ENCODE measurements at places on chromosomes 2 and 18.

DNA sequence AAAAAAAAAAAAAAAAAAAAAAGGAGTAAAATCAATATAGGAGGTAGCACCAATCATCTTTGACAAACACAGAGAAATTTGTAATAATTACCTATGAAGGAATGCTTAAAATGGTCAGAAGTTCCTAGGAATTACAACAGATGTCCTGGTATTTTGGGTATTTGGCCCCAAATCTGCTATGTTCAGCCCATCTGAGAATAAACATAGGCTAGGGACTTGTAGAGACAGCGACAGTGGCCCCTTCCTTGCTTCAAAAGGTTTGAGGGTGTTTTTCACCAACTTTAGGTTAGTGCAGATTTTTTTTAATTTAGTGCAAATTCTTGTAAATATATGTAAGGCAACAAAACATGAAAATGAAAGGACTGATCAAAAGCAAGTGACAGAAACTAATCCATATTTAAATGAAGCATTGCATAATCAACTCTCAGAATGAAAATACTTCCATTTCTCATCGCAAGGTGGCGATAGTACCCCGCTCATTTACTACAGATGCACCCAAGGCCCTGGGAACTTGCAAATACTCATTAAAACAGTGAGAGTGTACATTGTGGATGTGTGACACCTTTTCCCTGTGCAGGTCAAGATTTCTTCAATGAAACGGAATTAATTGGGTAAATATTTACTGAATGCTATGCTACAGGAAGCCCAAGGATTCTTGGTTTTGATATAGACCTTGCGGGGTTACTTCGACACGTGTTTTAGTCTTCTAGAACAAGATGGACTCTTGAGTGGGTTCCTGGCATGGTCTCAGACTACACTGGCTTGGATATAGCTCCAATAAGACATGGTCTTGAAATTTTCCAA is 44.6 kb downstream of the FAM124B start:
- peak; percentile 29 for DNase-seq

- no peak for DNase-seq
Measured at GRCh38 chr18:7116001-7116730, 1.4 kb downstream of the LAMA1 start.

GRCh38 chr2:207255565-207256470 is 90.1 kb upstream of the KLF7 start:
- no peak for DNase-seq

DNA sequence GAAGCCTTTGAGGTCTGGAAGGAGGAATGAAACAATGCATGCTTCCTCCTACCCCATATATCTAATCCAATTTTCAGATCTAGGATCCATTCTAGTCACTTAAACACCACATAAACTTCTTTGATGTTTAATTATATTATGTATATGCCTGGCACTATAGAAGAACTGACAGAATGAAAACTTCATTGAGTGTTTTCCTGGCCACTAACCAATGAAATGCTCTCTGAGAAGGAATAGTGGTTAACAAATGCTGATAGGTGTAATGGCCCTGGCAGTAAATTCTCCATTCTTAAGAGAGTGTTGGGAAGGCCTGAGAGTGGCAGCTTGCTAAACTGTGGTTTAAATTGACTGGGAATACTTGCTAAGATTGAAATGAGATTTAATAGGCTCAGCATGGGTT is 710.0 kb downstream of the LRRTM4 start:
- DNase-seq: no peak

DNA sequence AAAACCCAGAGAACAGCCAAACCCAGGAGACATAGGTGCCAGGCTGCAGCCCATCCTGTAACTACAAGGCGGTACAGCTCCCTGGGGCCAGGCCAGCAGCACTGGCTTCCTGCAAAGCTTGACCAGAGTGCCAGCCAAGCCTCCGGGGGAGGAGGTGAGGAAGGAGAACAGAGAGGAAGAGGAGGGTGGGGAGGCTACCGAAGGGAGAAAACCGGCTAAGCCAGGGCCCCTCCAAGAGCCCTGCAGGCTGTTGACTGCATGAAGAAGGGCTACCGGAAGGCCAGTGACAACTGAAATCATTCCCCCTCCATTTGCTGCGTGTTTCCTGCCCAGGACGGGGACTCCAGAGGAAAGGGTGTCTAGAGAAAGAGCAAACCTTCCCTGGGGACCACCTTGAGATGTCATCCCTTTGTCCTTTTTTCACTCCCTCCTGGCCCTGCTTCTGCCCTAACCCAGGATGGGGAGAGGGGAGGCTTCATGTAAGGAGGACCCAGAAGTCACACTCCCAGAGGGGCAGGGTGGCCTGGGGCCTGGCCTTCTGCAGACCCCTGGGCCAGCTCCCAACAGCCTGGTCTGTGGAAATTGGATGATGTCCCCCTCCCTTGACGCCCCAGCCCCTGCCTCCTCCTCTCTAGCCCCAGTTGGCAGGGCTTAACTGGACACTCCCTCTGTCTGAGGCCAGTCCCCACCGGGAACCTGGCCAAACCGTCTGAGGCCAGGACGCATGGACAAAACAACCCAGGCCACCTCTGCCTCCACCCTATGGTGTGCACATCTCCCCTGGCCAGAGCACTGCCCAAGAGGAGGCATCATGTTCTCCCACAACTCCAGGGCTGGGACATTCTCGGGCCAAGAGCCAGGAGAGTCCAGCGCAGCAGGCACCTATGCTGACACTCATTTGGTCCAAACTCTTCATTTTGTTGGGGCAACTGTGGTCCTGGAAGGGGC is 207.8 kb downstream of the CYP26B1 start:
- DNase-seq: no peak

DNA sequence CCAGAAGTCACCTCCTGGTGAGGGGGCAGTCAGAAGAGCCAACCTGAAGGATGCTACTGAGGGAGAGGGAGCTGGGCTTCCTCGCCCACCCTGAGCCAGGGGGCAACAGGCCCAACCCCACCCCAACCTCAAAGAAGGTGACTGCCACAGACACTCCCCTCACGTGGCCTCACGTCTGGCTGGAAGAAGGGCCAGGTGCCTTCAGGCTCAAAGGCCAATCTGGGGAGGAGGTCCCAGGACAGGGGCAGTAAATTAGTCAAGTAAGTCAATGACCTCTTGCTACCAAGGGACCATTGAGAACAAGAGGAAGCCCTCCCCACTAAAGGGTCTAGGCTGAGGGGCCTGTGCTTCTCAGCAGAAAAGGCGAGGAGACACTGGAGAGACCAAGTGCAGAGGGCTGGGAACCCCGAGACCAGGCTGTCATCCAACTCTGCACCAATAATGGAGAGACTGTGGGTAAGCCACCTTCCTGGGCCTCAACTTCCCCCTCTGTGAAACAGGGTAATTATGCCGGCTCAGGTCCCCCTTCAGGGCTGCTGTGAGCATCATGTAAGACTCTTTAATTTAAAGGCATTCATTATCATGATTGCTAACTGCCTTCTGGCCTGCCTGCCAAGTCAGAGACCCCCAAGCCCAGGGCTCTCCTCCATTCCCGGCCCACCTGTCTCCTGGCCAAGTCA is 20.2 kb upstream of the TNS1 start:
- no peak for DNase-seq

DNA sequence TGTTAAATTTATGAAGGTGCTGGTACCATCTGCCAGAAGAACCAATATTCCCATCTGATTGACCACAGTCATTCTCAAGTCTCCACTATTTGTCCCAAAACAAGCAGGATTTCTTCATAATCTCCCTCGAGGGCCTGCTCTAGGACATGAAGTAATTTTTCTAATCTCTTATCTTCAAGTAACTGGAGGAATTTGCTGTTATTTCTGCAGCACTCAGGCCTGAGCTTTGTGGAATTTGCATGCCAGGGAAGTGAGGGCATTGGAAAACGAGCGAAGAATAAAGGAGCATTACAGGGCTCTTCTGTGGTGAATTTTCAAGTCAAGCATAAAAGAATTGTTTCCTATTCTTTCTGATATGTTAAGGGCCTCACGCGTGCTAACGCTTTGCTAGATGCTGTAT is 161.2 kb upstream of the EPAS1 start:
- DNase-seq: no peak

DNA sequence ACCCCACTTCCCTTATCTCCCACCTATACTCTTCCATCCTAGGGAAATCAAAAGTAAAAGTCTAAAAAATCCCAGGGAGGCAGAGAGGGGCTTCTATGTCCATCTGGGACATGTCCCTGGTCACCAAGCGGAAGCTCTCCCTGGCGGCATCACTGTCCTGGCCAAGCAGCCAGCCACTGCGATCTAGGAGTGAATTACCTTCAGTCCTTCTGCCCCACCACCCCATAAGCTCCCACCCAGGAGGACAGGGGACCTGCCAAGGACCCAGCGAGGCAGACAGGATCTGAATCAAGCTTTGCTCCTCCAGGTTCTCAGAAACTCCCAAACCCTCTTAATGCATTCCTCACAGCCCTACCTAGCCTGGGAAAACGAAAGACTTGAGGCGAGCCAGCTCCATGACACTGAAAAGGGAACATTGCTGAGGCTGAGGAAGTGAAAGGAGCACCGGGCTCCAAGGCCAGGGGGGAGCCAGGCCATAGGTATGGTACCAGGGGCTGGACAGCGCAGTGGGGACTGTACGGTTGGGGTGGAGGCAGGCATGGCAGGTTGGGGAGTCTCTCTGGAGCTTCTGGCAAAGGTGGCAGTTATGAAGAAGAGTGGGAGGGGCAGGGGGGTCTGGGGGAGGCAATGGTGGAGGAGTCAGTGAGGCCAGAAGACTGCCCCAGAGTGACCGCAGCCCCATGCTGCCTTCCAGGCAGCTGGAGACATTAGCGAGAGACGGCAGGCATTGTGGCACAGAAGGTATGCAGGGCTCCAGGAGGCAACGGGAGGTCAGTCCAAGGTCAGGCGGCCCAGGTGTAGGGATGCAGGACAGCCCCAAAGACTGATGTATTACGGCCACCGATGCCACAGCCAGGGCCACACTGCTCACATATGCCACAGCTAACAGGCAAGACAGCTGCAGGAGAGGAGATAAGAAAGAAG is 2.7 kb upstream of the SLC23A3 start:
- DNase-seq: no peak

GRCh38 chr2:202831242-202832220 is 40.0 kb downstream of the ICA1L start:
- DNase-seq: peak; percentile 23

Measured in fibroblast of skin of left quadriceps (primary cell).